ENCODE measurements at places on chromosomes 12 and 14.

DNA sequence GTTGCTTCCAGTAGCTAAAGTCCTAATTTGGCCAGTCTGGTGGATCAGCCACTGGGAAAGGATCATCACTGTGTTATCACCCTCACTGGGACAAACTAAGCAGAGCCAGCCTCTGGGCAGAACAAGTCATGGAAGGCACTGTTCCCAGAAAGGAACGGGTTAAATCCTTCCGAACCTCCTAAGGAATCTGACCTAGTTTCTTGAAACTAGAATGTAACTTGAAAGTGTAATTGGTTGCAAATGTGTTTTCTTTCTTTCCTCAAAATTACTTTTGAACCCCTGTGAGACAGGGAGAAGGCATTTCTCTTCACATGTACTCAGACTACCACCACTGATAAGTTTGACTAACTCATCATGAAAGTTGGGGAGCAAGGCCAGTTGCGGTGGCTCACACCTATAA is 18.7 kb upstream of the KICS2 start:
- DNase-seq: no peak

DNA sequence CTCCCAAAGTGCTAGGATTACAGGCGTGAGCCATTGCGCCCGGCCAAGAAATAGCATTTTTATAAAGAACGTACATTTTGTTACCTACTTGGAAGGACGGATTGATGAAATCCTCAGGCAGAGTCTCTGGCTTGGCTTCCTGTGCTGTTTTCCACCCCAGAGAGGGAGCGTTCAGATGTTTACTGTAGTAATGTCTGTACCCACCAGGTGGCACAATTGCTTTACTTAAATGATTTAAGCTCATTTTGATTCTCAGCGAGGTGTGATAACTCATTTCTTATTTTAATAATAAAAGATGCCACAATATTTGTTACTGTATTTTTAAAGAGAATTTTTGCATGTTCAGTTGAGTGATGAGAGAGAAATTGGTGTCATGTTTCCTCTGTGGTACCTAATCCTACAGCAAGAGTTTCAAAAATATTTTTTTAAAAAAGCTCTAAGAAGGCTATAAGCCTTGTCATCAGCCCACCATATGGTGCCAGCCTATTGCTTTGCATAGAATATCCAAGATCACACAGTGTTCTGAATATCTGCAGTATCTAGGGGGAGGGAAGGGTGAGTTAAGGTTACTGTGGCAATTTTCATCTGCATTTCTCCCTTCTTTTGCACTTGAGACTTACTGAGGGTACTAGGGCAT is 82.6 kb upstream of the TRAF3 start:
- DNase-seq: peak; percentile 54

- DNase-seq: peak; percentile 63
These were observed 78.6 kb downstream of the CCDC60 start for GRCh38 chr12:119412811-119413794.

- no peak for DNase-seq
These were observed 69.6 kb downstream of the OTOGL start for GRCh38 chr12:80168936-80169335.

GRCh38 chr12:52210186-52210924 is 18.5 kb upstream of the KRT80 start:
- no peak for DNase-seq

GRCh38 chr14:61322011-61322798 is 826 bp downstream of the PRKCH start:
- no peak for DNase-seq

DNA sequence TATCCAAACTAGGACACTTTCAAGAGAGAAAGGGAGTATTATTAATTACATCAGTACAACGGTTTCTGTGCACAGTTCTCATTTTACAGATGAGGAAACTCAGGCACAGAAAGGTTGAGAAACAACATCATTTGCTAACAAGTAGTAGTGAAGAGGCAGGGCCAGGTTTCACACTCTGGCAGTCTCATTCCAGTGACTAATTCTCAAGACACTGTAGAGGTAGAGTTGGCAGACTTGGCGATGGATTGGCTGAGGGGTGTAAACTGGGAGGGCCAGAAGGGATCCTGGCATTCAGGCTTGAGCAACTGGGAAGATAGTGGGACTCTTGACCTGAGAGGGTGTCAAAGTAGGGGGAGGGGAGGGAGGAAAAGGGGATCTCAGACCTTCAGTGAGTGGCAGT is 73.8 kb upstream of the BDKRB2 start:
- no peak for DNase-seq

GRCh38 chr12:57087010-57087690 is 1.8 kb upstream of the NAB2 start:
- no peak for DNase-seq

DNA sequence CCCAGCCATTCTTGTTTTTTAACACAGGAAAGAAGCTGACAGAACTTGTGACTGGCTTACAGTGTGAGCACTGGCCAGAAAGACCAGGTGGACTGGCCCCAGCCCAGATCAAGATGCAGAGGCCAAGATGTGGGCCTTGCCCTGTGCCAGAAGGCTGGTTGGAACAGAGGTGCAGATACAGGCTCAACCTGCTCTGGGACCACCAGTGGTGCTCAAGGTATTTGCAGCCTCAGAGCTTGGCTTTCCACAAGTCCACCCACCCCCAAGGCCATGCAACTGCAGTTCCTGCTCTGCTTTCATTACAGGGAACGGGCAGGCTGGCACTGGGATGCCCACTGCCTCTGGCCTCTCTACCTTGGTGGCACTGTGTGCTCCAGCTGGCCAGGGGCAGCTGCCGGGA is 23.3 kb downstream of the ZFC3H1 start:
- DNase-seq: no peak

- DNase-seq: no peak
These were observed 44.4 kb downstream of the TBX5 start for GRCh38 chr12:114361545-114361944.

Measured in iPS DF 19.7 (cell line).